ENCODE measurements at places on chromosomes 7 and 10.

DNA sequence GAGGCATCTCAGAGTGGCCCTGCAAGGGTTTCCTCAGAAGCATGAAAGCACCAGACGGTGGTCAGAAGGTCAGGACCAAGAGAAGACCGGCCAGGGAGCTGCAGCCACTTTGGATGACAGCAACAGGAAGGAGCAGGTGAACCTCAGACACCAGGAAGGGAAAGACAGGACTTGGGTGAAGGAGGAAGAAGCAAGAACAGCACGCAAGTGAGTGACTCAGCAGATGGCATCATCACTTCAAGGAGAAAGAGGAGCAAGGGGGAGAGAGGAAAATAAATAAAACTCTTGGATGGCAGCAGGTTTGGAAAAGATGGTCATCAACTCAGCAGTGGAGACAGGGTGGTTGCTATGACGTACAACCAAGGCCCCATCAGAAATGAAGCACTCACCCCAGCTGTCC is 31.6 kb downstream of the NCAPG2 start:
- peak; percentile 3 for DNase-seq

GRCh38 chr10:113519681-113520115 is 33.2 kb upstream of the HABP2 start:
- DNase-seq, result no peak

DNA sequence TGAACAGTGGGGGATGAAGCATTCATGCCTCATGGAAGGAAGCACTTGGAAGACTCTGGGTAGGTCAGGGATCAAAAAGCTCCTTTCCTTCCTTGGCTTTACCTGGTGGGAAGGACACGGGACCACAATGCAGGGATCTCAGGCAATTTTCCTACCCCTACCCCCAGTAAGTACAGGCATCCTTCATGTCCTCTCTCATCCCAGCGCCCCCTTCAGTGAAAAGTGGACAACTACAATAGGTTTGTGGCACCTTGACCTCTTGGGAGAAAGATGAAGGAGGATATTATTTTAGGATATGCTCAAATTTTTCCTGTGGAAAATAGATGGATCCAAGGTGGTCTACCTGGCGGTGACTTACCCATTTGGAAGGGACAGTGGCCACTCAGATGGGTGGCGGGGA is 16.5 kb downstream of the AFAP1L2 start:
- DNase-seq, result no peak

GRCh38 chr10:69057951-69058297 is 30.0 kb upstream of the SRGN start:
- DNase-seq, result peak; percentile 79

GRCh38 chr7:72394016-72394415 is 18.1 kb downstream of the CALN1 start:
- no peak for DNase-seq

- DNase-seq, result no peak
Measured at GRCh38 chr7:157295338-157295737, 41.5 kb upstream of the DNAJB6 start.

GRCh38 chr10:125756196-125756595 is 19.4 kb downstream of the MMP21 start:
- DNase-seq, result no peak
